ENCODE measurements at places on chromosomes 1 and 21. TPM values are rescaled to one million over a fixed set of nuclear protein-coding genes. Genes with fewer than 3 reads are reported as not detected.

GRCh38 chr1:24996983-24997893, 67.2 kb upstream of the RUNX3 start:
- peak overlapping the region; percentile 73 for H3K4me3 ChIP-seq
- peak; percentile 85 for DNase-seq
- peaks cover 11% of the 10 kb centered on the region for H3K36me3 ChIP-seq
- no peaks in the 10 kb centered on the region for H3K27me3 ChIP-seq
- H3K27ac ChIP-seq = peak overlapping the region; percentile 98

DNA sequence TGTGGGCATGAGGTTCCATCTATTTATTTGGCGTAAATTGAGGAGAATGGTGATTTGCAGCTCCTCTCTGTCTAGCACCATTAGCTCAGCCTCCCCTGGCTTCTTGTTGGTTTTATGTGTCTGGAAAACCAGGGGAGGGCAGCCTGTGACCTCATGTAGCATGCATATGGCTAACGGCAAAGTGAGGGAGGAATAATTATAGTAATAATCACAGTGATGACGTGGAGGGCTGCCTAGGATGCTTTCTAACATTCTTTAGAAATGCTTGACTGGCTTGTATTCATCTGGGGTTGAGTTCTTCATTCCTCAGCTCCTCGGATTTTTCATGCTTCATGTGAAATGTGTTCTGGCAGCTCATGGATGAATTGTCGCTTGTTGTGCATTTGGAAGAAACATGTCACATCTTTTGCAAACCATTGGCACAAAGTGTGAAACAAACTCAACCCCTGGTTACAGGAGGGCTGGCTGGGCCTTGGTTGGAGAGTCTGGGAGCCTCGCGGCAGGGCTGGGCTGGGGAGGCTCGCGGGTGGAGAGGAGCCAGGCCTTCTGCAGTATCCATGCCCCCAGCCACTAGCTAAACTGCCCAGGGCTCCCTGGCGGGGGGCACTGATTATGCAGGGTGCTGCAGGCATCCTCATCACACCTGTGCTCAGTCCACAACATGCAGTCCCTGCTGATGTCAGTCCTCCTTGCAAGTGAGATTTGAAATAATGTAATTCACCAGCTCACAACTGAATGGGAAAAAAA, 149.6 kb downstream of the DISC1 start:
- peaks cover 9% of the 10 kb centered on the region for H3K36me3 ChIP-seq
- no peaks in the 10 kb centered on the region for H3K4me1 ChIP-seq
- no peaks in the 10 kb centered on the region for H3K27me3 ChIP-seq
- no peak overlapping the region for H3K4me3 ChIP-seq
- DNase-seq = no peak

- peaks cover 2% of the 10 kb centered on the region for H3K4me1 ChIP-seq
- H3K27me3 ChIP-seq = no peaks in the 10 kb centered on the region
- no peak overlapping the region for H3K27ac ChIP-seq
- H3K4me3 ChIP-seq = no peak overlapping the region
- H3K36me3 ChIP-seq = peaks cover 7% of the 10 kb centered on the region
Measured at GRCh38 chr21:32687643-32688345, 40.0 kb downstream of the SYNJ1 start.

DNA sequence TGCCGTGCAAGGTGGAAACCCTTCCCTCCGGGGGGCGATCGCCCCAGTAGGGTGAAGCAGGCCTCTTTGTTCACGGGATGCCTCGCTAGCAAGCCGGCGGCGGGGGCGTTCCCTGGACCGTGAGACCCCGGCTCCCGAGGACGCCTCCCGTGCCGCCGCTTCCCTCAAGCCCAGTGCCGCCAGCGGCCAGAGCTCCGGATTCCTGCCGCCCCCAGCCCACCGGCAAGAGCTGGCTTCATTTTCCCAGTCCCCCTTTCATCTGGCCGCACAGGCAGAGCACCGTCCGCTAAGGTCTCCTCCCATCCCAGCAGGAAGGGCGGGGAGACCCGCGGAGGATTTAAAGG, 16.3 kb downstream of the IER5 start:
- peaks cover 62% of the 10 kb centered on the region for H3K4me1 ChIP-seq
- peak overlapping the region; percentile 84 for H3K4me3 ChIP-seq
- H3K36me3 ChIP-seq = no peaks in the 10 kb centered on the region

- no peaks in the 10 kb centered on the region for H3K27me3 ChIP-seq
- no peaks in the 10 kb centered on the region for H3K36me3 ChIP-seq
- H3K4me3 ChIP-seq = no peak overlapping the region
Measured at GRCh38 chr1:187847531-187847930, 1018.8 kb downstream of the PLA2G4A start.

- H3K4me3 ChIP-seq = no peak overlapping the region
- no peak for DNase-seq
- no peaks in the 10 kb centered on the region for H3K27me3 ChIP-seq
- no peaks in the 10 kb centered on the region for H3K36me3 ChIP-seq
- no peaks in the 10 kb centered on the region for H3K4me1 ChIP-seq
Measured at GRCh38 chr1:69315823-69316222, 251.9 kb upstream of the LRRC7 start.

GRCh38 chr1:211713231-211713630, 37.8 kb upstream of the NEK2 start:
- DNase-seq = no peak
- no peak overlapping the region for H3K4me3 ChIP-seq
- H3K27ac ChIP-seq = no peak overlapping the region
- peaks cover 5% of the 10 kb centered on the region for H3K27me3 ChIP-seq

Gene PTGFR
- not detected for total RNA-seq

Gene PATJ
- total RNA-seq = 27.2 TPM

Gene TFF3
- not detected for total RNA-seq

Gene DR1
- 85.7 TPM for total RNA-seq

Gene PCBP3
- 1.2 TPM for total RNA-seq

Measured in activated naive CD8-positive, alpha-beta T cell treated with anti-CD3 and anti-CD28 coated beads, Interleukin-2, amount 10 ng/mL, durations not matched to agents 7 days and 5 days (primary cell).